ENCODE measurements at places on chromosomes 5 and 9. TPM values are rescaled to one million over a fixed set of nuclear protein-coding genes. Genes with fewer than 3 reads are reported as not detected.

Gene LHX3
- not detected for total RNA-seq

Gene SUSD3
- 3.3 TPM for total RNA-seq

Gene SPATA9
- total RNA-seq = 0.63 TPM

Gene ECSCR
- 12.2 TPM for total RNA-seq

GRCh38 chr9:36192196-36192595, 1.5 kb downstream of the CLTA start:
- peak overlapping the region; percentile 80 for H3K4me3 ChIP-seq
- H3K36me3 ChIP-seq = no peaks in the 10 kb centered on the region
- DNase-seq = no peak
- H3K4me1 ChIP-seq = peaks cover 45% of the 10 kb centered on the region

GRCh38 chr9:79731171-79731890, 159.6 kb downstream of the TLE4 start:
- H3K4me3 ChIP-seq = no peak overlapping the region
- H3K36me3 ChIP-seq = no peaks in the 10 kb centered on the region
- no peak overlapping the region for H3K27ac ChIP-seq
- DNase-seq = no peak
- no peaks in the 10 kb centered on the region for H3K4me1 ChIP-seq

DNA sequence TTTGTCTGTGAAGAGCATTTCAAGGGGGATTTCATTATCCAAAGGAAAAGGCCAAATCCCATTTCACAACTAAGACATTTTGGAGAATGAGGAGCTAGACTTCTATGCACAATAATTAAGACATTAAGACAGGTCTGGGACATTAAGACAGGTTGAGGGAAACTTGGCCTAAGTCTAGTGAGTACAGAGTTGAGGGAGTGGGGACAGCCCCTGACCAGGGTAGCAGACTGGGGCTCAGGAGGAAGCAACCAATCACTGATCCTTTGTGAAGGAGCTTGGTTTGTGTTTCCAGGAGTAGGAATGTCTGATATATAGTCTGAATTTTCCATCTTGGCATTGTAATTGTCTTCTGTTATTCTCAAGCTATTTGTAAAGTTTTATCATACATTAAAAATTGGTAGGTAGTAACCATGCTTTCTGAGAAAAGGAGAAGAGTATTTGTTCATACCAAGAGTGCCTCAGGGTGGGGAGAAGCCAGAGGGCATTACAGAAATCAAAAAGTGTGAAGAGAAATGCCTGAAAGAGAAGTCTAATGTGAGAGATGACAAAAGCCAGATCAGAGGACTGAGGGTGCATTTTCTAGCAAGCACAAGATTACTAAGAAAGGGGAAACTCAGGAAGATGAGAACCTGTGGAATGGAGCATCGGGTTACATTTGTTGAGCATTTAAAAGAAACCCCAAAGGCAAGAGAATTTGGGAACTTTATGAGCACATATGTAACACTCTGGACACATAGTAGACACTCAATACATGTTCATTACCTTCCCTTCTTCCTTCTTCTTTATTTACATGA, 189.3 kb upstream of the PIK3R1 start:
- no peaks in the 10 kb centered on the region for H3K27me3 ChIP-seq
- no peak for DNase-seq
- H3K36me3 ChIP-seq = no peaks in the 10 kb centered on the region
- no peak overlapping the region for H3K4me3 ChIP-seq
- H3K4me1 ChIP-seq = no peaks in the 10 kb centered on the region
- H3K27ac ChIP-seq = no peak overlapping the region

DNA sequence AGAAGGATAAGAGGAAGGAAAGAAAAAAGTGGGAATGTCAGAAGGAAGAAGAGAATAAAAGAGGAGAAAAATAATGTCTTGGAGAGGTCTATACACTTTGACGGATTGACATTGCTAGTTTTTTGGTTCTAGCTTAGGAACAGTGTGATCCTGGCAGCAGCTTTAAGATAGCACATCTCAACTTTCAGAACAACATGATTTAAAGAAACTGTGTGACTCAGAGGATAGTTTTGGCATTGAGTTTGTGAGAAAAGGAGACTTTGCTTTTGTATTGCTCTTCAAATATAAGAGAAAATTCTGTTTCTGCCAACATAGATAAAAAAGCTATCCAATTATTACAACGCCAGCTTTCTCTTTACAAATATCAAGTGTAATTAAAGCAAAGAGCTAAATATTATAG, 260.7 kb upstream of the ARRDC3 start:
- DNase-seq = no peak
- H3K27me3 ChIP-seq = no peaks in the 10 kb centered on the region
- no peak overlapping the region for H3K4me3 ChIP-seq
- no peaks in the 10 kb centered on the region for H3K36me3 ChIP-seq
- no peak overlapping the region for H3K27ac ChIP-seq

- H3K27me3 ChIP-seq = no peaks in the 10 kb centered on the region
- no peaks in the 10 kb centered on the region for H3K36me3 ChIP-seq
- H3K27ac ChIP-seq = peak overlapping the region; percentile 17
- no peak overlapping the region for H3K4me3 ChIP-seq
- no peak for DNase-seq
- H3K4me1 ChIP-seq = no peaks in the 10 kb centered on the region
These were observed 100.7 kb upstream of the SPRY4 start for GRCh38 chr5:142425286-142426065.

Measured in adrenal gland (tissue), 19 donors.